ENCODE measurements at places on chromosomes 5 and 9.

GRCh38 chr9:32596096-32596865, 23.3 kb upstream of the NDUFB6 start:
- no peak for DNase-seq

DNA sequence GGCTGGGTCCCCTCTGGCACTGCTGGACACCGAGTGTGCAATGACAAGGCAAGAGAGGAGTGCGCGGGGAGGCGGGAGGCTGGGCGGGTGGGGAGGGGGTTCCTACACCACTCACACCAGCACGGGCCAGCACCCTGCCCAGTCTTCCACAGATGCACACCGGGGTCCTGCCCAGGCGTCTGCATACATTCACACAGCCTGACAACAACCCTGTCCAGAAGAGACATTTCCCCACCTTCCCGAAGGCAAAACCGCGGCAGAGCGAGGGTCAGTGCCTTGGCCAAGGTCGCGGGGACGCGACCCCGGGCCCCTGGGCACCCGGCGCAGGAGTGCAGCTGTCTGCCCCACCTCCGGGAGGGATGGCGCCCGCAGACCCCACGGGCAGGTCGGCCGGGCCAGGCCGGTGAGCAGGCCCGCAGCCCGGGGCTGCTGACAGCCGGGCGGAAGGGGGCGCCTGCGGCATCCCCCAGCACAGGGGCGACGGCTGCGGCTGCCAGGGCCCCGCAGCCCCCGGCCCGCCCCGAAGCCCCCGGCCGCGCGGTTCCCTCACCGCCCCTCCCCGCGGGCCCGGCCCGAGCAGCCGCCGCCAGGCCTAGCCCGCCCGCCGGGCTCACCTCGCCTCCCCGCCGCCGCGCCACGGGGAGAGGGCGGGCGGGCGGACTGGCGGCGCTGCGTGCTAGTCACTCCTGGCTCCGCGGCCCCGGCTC, 496 bp downstream of the MAPK9 start:
- DNase-seq = no peak

DNA sequence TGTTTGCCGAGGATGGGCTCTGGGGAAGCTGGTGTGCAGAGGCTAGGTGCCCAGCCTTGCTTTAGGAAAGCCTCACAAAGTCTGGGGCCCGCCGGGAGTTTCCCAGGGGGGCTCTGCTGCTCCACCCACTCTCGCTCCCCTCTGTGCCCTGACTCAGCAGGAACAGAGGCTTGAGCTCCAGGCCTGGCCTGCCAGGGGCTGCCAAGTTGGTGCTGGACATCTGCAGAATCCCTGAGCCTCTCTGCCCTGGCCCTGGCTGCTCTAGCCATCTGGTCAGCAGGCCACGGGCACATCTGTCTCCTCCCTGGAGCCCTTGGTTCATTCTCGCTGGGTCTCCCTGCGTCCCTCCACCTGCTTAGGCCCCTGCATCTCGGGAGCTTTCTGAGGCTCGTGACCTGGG, 647 bp upstream of the ADAMTSL2 start:
- no peak for DNase-seq

- DNase-seq = no peak
These were observed 16.6 kb downstream of the HNRNPH1 start for GRCh38 chr5:179606910-179607159.

GRCh38 chr5:158155811-158156505, 297.0 kb upstream of the CLINT1 start:
- no peak for DNase-seq

- DNase-seq = no peak
These were observed 7.2 kb downstream of the SLC6A3 start for GRCh38 chr5:1437876-1438559.

- peak; percentile 73 for DNase-seq
These were observed at the start of gene PIK3R1 for GRCh38 chr5:68215208-68215897. PIK3R1 (plus strand) TSS chr5:68215756; CDS start chr5:68226676, 10,920 bp downstream.

GRCh38 chr5:150180241-150181026, 9.4 kb upstream of the SLC6A7 start:
- no peak for DNase-seq

DNA sequence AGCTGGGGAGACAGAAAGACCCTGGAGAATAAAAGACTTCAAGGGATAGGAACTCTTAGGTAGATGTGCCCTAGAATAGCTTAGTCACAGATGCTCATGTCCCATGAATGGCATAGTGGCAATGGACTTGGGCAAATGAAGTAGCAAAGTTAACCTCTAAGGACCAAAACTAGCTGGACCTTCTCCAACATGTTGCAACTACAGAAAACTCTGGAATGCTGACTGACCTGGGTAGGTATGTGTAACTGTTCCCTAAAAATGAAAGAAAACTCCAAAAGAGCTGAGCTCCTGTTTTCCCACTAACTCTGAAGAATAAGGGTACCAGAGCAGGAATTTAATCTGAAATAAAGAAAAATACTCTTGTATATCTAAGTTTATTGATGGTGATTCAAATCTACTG, 12.5 kb upstream of the LPAR1 start:
- DNase-seq = no peak

DNA sequence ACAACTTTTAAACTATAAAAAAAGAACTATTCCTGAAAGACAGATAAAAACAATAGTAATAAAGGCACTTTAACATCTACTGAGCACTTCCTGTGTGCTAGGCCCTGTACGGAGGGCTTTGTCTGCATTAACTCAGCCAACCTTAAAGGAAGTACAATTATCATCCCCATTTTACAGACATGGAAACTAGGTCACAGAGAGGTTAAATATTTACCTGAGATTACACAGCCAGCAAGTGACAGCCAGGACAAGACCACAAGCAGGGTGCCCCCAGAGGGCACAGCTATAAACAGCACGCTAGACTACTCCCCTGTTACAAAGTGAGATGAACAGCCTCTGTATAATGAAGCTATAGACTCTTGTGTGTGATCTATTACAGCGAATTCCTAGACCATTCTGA, 25.5 kb downstream of the DDX31 start:
- DNase-seq = no peak

- no peak for DNase-seq
These were observed 939.4 kb upstream of the DMAC1 start for GRCh38 chr9:8738945-8739344.

GRCh38 chr5:8840237-8840636, 705.6 kb downstream of the SEMA5A start:
- no peak for DNase-seq

DNA sequence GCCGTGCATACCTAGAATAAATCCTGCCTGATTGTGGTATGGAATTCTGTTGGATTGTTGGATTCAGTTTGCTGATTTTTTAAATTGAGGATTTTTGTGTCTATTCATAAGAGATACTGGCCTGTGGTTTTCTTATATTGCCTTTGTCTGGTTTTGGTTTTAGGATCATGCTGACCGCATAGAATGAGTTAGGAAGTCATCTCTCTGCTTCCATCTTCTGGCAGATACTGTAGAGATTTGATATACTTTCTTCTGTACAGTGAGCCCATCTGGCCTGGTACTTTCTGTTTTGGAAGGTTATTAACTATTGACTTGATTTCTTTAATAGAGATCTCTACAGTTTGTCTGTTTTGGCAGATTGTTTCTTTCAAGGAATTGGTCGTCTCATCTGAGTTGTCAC, 14.7 kb downstream of the CEP72 start:
- DNase-seq = no peak

DNA sequence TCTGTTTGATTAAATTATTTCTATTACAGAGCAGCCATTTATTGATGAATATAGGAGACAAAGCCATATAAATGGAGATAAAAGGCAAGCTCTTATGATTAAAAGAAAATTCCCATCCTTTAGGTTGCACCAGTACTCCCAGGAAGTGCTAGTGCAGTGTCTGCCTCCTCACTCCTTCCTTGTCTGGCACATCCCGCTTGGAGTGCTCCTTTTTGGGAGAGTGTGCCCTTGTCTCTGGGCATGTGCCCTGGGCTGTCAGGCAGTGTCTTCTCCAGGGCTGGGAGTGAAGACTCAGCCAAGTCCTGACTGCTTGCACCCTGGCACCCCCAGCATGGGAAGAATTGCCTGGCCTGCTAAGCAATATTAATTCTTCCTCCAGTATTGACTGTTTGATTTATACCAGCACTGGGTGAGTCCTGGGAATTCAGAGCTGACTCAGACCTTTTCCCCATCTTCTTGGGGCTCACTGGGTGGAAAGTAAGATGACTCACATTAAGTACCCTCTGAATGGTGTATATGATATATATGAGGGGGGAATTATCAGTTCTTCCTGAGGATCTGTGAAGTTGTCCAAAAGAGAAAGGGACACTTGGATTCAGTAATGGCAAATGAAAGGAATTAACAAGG, 62.1 kb downstream of the ZSWIM6 start:
- DNase-seq = no peak
